Fibroblast of lung (primary cell): ENCODE measurements at places on chromosomes 12 and 14. TPM values are rescaled to one million over a fixed set of nuclear protein-coding genes. Genes with fewer than 3 reads are reported as not detected.

- no peak overlapping the region for H3K4me3 ChIP-seq
- H3K27me3 ChIP-seq, result no peaks in the 10 kb centered on the region
- no peaks in the 10 kb centered on the region for H3K36me3 ChIP-seq
- DNase-seq, result no peak
These were observed 16.2 kb downstream of the VPS33A start for GRCh38 chr12:122250047-122250446.

- no peaks in the 10 kb centered on the region for H3K27me3 ChIP-seq
- H3K4me3 ChIP-seq, result no peak overlapping the region
- no peak for DNase-seq
These were observed 114.4 kb downstream of the FOXA1 start for GRCh38 chr14:37480446-37481290.

GSKIP gene
- total RNA-seq, result 27.7 and 30.2 TPM in 2 replicates

GRCh38 chr12:130615861-130616345 lies 100.2 kb downstream of the RIMBP2 start:
- no peak for DNase-seq
- no peaks in the 10 kb centered on the region for H3K27me3 ChIP-seq
- no peak overlapping the region for H3K27ac ChIP-seq
- no peaks in the 10 kb centered on the region for H3K36me3 ChIP-seq
- H3K4me1 ChIP-seq, result no peaks in the 10 kb centered on the region
- H3K4me3 ChIP-seq, result no peak overlapping the region

- no peaks in the 10 kb centered on the region for H3K4me1 ChIP-seq
- no peaks in the 10 kb centered on the region for H3K36me3 ChIP-seq
- no peak overlapping the region for H3K27ac ChIP-seq
- no peaks in the 10 kb centered on the region for H3K27me3 ChIP-seq
- DNase-seq, result peak; percentile 85
These were observed 1.9 kb upstream of the KRT79 start for GRCh38 chr12:52836042-52836466.

DNA sequence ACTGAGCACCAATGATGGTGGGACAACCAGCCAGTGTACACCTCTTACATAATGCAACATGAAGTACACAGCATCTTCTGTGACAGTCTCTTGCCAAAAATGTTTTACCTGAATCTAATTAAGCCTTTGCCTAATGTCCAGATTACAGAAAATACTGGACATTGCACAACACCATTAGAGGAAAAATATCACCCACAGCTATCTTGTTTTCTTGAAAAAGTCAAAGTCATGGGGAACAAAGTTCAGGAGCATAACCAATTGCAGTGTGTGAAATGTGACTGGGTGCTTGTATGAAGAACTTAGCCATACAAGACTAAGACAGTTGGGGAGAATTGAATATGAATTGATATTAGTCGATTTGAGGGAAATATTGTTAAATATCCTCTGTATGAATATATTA lies 12.1 kb upstream of the ANO6 start:
- H3K27ac ChIP-seq, result no peak overlapping the region
- no peak overlapping the region for H3K4me3 ChIP-seq
- H3K4me1 ChIP-seq, result no peaks in the 10 kb centered on the region
- no peak for DNase-seq
- H3K36me3 ChIP-seq, result no peaks in the 10 kb centered on the region
- H3K27me3 ChIP-seq, result no peaks in the 10 kb centered on the region

GRCh38 chr12:11922361-11922760 lies 148.4 kb upstream of the BCL2L14 start:
- no peak for DNase-seq
- H3K27me3 ChIP-seq, result peaks cover 2% of the 10 kb centered on the region
- H3K4me1 ChIP-seq, result no peaks in the 10 kb centered on the region
- H3K4me3 ChIP-seq, result no peak overlapping the region

OR6C68 gene
- not detected in 2 replicates for total RNA-seq

C1R gene
- 407 and 650 TPM in 2 replicates for total RNA-seq

DNA sequence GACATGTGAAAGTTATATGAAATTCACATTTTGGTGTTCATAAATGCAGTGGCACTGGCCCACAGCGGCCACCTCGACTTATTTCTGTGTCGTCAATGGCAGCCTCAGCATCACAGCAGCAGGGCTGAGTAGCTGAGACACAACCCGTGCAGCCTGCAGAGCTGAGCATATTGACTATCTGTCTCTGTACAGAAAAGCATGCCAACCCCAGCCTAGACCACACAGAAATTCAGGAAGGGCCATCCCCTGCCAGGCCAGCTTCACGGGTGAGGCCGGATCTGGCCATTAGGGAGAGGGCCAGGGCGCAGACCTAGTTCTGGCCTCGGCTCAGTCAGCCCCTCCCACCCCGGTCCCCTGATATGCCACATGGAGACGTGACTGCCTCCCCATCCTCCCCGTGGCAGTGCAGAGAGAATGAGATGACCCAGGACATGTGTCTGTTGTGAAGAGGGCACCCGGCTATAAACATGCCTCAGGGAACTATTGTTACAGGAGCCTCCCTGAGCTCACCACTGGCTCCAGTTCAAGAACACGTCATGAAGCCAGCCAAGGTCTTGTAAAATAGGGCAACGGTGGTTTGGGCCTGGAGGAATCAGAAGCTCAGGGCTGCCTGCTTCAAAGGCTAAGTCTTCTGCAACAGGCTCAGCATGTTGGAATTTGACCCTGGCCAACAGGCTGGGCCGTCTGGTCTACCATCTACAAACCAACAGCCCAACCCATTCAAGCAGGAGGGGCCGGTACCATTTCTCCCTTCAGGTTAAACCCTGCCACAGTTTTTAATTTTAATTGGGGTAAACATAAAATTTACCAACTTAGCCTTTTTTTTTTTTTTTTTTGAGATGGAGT lies 25.5 kb downstream of the SCARB1 start:
- peaks cover 12% of the 10 kb centered on the region for H3K4me1 ChIP-seq
- peak overlapping the region; percentile 40 for H3K27ac ChIP-seq
- H3K4me3 ChIP-seq, result no peak overlapping the region
- peak; percentile 98 for DNase-seq
- no peaks in the 10 kb centered on the region for H3K27me3 ChIP-seq

SUDS3 gene
- 31.4 and 34.2 TPM in 2 replicates for total RNA-seq

DNA sequence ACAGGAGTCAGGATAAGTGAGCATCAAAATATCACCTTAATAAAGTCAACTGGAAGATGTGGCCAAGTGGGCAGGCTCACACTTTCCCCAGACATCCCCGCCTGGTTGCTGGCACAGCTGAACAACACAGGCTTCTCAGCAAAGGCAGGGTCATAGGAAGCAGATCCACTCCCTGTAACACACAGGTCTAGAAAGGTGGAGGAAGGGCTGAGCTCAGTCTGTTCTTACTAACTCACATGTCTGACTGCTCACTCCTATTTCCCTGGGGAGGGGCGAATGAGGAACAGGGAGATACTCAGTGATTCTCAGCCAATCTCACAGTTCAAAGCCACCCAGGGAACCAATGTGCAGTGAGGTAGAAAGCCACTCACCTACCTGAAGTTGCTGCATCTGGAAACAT lies 45.0 kb upstream of the AMN1 start:
- no peak overlapping the region for H3K4me3 ChIP-seq
- H3K27me3 ChIP-seq, result peaks cover 3% of the 10 kb centered on the region
- H3K4me1 ChIP-seq, result no peaks in the 10 kb centered on the region
- DNase-seq, result peak; percentile 27
- H3K27ac ChIP-seq, result no peak overlapping the region
- no peaks in the 10 kb centered on the region for H3K36me3 ChIP-seq

DNA sequence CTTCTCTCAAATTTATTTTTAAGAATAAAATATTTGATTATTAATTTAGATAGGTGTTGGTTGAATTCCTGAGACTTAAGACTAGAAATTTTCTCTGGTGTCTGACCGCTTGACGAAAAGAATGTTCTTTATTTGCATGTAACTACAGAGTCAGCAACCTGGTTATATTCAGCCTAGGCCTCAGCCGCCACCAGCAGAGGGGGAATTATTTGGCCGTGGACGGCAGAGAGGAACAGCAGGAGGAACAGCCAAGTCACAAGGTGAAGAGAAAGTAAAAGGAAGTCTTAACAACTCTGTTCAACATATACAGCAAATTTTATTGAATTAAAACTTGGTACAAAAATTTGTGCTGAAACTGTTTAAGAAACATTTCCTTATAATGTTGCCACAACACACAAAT lies 5.2 kb downstream of the PIWIL1 start:
- no peaks in the 10 kb centered on the region for H3K36me3 ChIP-seq
- H3K4me3 ChIP-seq, result no peak overlapping the region
- H3K4me1 ChIP-seq, result no peaks in the 10 kb centered on the region

DNA sequence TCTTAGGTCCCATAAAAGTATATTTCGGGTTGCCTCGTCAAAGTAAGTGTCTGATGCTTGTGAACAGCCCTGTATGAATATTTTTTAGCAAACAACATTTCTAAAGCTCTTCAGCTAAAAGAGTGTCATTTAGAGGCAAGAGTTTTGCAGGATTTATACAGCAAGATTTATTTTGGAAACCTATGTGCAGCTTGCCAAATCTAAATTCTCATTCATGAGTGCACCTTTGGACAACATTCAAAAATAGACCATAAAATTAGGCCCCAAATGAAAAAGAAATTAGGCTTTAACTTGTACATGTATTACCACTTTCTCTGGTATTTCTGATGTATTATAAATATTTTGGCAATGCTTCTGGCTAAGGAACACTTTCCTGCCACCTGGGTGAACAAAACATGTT lies 224.4 kb upstream of the PDZRN4 start:
- H3K36me3 ChIP-seq, result no peaks in the 10 kb centered on the region
- H3K27me3 ChIP-seq, result no peaks in the 10 kb centered on the region
- no peaks in the 10 kb centered on the region for H3K4me1 ChIP-seq
- no peak overlapping the region for H3K4me3 ChIP-seq

DNA sequence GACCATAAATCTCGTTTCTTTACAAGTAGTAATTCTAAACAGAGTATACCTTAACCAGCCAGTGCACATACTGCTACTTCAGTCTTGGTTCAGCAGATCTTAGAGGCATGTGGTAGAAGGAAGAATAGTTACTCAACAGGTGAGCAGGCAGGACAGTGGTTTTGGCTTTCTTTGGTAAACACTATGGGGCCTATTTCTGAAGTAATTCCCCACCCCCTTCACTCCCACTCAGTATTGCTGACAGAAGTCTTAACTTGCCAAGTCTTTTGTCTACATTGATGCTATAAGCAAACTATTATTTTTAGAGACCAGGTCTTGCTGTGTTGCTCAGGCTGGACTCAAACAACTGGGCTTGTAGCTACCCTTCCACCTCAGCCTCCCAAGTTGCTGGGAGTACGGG lies 68.5 kb downstream of the FBXO34 start:
- H3K4me3 ChIP-seq, result no peak overlapping the region
- no peak overlapping the region for H3K27ac ChIP-seq
- H3K27me3 ChIP-seq, result no peaks in the 10 kb centered on the region
- no peaks in the 10 kb centered on the region for H3K36me3 ChIP-seq
- no peaks in the 10 kb centered on the region for H3K4me1 ChIP-seq
- no peak for DNase-seq

ALX1 gene
- total RNA-seq, result not detected in 2 replicates

MYBPC1 gene
- total RNA-seq, result not detected in 2 replicates

GRCh38 chr12:129605666-129606065 lies 298.2 kb downstream of the TMEM132D start:
- H3K27ac ChIP-seq, result no peak overlapping the region
- no peaks in the 10 kb centered on the region for H3K36me3 ChIP-seq
- peak; percentile 49 for DNase-seq
